AG08395 (cell line): ENCODE measurements at places on chromosomes 16 and 17.

DNA sequence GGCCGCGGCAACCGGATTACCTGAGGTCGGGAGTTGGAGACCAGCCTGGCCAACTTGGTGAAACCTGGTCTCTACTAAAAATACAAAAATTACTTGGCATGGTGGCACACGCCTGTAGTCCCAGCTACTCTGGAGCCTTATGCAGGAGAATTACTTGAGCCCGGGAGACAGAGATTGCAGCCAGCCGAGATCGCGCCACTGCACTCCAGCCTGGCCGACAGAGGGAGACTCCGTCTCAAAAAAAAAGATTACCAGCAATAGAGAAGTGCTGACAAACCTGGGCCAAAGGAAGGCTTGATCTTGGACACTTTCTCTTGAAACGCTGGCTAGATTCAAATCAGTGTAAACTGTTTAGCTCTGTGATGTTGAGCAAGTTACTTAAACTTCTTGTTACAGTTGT, 4.3 kb downstream of the MT1H start:
- no peak for DNase-seq

- no peak for DNase-seq
Measured at GRCh38 chr16:89023621-89024511, 46.9 kb upstream of the CBFA2T3 start.

DNA sequence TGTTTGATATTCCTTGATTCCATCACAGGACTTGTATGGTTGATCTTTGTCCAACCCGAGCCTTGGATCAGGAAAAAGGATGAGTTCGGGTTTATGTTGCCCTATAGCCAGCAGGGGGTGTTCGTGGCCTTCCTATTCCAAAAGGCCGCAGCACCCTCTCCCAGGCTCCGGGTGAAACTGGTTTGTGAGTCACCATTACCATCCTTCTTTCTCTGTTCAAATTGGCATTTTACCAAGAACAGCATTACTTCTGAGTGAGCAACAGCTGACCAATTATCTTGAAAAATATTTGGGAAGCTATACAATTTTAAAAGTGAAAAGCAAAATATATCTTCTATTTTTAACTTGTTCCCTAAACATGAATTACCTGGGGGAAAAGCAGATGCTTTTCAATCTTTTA, 24.3 kb upstream of the KRT20 start:
- DNase-seq, result peak; percentile 91

GRCh38 chr17:27575912-27576252, 55.1 kb upstream of the LGALS9 start:
- no peak for DNase-seq

- no peak for DNase-seq
Measured at GRCh38 chr16:6204945-6205344, 1107.3 kb upstream of the EEF2KMT start.

DNA sequence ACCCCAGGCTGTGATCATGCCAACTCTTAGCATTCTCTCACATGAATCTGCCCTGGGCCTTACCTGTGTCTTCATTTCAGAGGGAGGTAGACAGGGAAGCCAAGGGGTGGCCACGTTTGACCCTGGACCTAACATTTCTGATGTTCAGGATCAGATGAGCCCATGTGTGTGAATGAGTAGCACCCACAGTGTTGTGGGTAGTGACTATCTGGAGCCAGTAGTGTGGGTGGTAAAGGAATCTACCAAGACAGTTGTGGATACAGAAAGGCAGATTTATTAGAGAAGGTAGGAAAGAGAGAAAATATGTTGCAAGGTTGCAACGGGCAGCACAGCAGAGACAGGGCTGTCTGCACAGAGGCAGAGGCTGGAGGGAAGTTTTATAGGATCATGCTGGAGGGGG, 60.5 kb downstream of the TK2 start:
- DNase-seq, result no peak

- DNase-seq, result peak; percentile 9
Measured at GRCh38 chr16:51854401-51854951, 692.5 kb downstream of the TOX3 start.

GRCh38 chr16:51150888-51151320, at the start of gene SALL1:
SALL1 (minus strand) TSS chr16:51151270; CDS start chr16:51151241, 29 bp downstream.
- DNase-seq, result no peak

GRCh38 chr17:40550608-40551007, 14.7 kb downstream of the CCR7 start:
- DNase-seq, result peak; percentile 85

- peak; percentile 27 for DNase-seq
Measured at GRCh38 chr17:38761612-38762011, 9.1 kb downstream of the PSMB3 start.
